ENCODE measurements at places on chromosomes 7 and 10. TPM values are rescaled to one million over a fixed set of nuclear protein-coding genes. Genes with fewer than 3 reads are reported as not detected.

Gene ESYT2
- 68.5 TPM for total RNA-seq

Gene CALML5
- total RNA-seq, result not detected

Gene ZNF727
- 1.1 TPM for total RNA-seq

Gene OGDHL
- total RNA-seq, result 0.44 TPM

Gene AEBP1
- 18.2 TPM for total RNA-seq

Gene TMEM196
- not detected for total RNA-seq

Gene TUBB8
- not detected for total RNA-seq

Gene GPER1
- total RNA-seq, result not detected

Gene INA
- total RNA-seq, result 0.32 TPM

DNA sequence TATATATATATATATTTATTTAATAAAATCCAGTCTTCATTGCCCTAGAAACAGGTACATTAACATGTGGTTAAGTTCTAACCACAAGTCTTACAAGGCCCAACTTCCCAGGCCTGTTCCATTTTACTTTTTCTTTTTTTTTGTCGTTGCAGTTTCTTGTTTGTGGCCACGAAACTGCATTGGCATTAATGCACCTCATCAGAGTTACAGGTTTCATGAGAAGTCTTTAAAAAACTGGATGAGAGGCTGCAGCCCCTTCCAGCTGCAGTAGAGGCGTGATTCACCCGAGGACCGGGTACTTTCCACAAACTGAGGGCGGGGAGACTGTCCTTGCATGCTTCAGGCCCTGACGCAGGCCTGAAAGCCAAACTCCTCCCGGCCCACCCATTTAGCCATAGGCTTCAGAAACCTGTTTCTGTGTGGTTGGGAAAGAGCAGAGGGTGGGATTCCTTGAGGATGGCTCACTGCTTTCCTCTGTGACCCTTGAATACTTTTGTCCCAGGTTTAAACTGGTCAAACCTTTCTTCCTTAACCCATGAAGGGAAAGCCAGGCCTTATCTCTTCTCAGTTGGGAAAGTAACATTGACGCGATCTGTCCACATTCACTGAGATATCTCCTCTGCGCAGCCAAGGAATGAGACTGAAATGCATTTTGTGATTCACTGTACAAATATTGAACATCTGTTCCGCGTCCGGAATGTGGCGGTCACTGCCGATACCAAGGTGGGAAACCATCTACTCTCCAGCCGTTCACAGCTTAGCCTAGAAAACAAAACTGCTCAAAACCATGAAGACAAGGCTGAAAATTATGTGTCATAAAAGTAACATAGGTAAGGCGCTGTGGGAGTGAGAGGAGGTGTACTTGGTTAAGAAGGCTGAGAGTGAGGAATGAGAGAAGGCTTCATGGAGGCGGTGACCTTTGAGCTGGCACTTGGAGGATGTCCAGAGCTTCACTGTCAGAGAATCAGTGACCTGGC, 311.7 kb downstream of the GATA3 start:
- DNase-seq, result peak; percentile 73

GRCh38 chr7:50610521-50611277, 45.5 kb upstream of the DDC start:
- DNase-seq, result peak; percentile 69

- DNase-seq, result no peak
These were observed 94.9 kb downstream of the MARCHF5 start for GRCh38 chr10:92385831-92386230.

DNA sequence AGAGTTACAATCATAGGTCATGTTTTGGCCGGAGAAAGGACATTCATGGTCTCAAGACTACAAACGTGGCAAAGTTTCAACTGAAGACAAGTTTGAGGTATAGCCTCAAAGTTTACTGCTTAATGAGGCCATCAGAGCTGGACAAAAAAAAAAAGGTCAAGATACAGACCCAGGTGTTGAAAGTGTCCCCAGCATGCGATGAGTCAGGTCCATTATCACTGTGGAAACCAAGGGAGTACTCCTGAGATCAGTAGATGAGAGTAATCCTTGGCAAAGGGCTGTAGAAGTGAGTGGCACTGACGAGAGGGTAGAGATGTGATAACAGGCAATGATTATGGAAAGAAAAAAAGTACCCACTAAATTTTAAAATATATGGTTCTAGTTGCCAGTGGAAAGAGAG, 80.1 kb upstream of the LRRN3 start:
- DNase-seq, result peak; percentile 19

GRCh38 chr10:110350812-110351211, 46.1 kb upstream of the SMNDC1 start:
- no peak for DNase-seq

DNA sequence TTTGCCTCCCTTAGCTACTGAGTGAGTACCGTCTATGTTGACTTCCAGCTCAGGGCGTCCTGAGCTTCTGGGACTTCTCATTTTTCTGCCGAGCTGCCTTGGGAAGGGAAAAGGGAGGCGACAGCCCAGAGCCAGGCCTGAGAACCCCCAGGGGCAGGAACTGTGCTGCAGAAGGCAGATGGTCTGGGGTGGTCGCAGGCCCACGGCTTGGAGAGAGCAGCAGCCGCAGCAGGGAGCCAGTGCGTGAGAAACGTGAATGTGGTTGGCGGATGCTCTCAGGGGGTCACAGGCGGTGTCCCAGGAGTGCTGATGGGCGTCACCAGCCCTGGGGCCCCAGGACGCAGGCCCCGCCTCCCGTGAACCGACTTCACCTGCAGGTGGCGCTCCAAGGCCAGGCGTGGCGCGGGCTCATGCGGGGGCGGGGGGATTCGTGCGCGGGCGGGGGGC, 9.2 kb upstream of the PWWP2B start:
- DNase-seq, result peak; percentile 88

DNA sequence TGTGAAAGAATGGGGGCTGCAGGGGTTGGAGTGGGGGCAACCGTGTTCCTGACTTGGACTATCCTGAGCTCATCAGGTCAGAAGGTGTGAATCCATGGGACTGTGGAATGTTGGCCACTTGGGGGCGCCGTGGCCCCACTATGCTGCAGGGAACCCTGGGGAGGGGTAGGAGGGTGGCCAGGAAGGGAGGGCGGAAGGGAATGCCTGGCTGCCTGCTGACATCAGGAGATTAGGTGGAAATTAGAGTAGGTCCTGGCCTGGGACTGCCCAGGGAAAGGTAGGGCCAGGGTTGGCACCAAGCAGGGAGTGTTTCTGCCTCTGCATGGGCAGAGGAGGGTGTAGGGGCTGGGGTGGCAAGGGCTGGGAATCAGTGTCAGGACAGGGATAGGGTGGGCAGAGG, 65.8 kb upstream of the PRSS58 start:
- DNase-seq, result peak; percentile 73

- no peak for DNase-seq
These were observed 1.2 kb downstream of the SORCS1 start for GRCh38 chr10:107163076-107163855.

- DNase-seq, result no peak
These were observed 143.1 kb downstream of the DYNC2I1 start for GRCh38 chr7:158999496-158999895.

GRCh38 chr7:140738280-140738679, 41.8 kb downstream of the NDUFB2 start:
- no peak for DNase-seq

DNA sequence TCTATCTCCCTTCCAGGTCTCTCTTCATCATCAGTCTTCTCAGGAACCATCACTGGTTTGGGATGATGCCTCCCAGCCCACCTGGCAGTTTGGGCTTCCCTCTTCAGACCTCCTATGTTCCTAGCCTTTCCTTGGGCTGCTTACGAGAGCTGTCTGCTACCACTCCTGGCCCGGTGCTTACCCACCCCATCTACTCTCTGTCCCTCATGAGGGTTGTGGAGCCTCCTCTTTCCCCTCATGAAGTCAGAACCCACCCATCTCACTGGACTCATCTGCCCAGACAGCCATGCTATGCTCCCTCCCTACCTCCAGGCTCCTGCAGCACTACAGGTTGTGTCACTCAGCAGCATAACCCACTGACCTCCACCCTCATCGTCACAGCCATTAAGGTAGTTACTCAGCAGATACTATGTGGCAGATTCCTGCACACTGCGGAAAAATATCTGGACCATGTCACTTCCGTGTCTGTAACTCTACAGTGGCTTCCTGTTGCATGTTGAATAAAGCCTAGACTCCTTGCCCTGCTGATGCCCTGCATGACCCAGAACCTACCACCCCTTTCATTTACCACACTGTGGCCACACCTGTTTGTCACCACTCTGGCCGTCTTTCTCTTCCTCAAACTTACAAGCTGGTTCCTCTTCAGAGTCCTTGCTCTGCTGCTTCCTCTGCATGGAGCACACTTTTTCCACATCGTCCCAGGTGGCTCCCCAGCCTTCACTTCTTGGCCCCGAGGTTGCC, 2.0 kb downstream of the DBNL start:
- DNase-seq, result peak; percentile 64

DNA sequence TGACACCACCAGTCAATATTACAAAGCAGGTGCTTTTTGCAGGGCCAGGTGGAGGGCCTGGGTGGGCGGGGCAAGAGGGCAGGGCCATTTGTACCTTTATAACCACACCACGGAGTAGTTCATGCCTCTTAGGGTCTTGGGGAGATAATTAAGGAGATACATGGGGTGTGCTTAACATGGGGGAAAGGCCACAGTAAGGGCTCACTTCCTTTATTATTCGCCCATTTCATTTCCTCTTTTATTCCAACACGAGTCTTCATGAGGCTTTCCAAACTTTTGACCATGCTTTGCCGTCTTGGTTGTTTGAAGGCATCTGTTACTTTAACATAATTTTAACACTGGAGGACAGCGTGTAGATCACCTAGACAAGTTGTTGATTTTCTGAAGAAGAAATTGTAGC, 33.3 kb upstream of the LYZL2 start:
- no peak for DNase-seq

DNA sequence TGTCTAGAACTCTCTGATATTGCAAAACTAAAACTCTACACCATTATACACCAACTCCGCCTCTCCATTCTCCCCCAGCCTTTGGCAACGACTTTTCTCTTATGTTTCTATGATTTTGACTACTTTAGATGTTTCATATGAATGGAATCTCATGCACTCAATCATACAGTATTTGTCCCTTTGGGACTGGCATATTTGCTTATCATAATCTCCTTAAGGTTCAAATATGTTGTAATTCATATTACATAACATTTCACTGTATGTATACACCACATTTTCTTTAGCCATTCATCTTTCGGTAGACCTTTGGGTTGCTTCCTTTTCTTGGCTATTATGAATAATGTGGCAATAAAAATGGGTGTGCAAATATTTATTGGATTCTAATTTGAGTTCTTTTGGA, 164.4 kb downstream of the ARL4A start:
- DNase-seq, result no peak

- no peak for DNase-seq
These were observed 177.2 kb upstream of the PODXL start for GRCh38 chr7:131733604-131734003.

GRCh38 chr7:25369786-25370185, 141.5 kb upstream of the NPVF start:
- DNase-seq, result no peak

DNA sequence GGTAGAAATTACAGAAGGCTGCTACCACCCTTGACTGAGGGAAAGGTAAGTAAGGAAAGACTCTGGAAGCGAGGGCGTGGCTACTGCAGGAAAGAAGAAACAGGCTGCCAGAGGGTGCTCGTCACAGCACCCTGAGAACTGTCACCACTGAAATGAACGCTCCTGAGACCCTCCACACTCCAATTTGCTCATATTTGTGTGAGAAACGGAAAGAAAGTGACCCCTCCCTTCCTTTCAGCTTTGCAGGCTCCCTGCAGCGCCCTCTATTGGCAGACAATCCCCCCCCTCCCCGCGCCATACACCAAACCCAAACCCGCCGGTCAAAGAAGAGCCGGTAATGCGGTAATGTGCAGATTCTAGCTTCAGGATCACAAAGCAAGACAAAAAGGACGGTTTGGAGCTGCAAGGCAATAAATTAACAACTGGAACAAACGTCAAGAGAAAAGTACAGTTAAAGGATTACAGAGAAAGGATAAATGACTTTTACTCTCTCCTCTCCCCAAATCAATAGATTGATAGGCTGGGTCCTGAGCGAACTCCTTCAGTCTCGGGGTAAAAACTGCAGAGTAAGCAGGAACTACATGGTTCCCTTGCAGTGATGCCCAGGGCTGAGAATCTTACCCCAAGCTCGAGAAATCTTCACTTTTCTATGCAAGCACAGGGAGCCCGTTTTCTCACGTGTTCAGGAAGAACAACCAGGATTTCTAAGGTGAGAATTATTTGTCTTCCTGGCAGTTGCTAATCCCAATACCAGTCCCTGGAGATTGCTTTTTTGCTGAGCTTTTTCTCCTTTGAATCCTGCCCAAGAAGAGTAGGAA, 47.6 kb downstream of the STEAP1B start:
- DNase-seq, result peak; percentile 79
